ENCODE measurements at places on chromosomes 5 and 9.
A peak's percentile ranks its signal among the peaks of the same experiment; 100 is the strongest.

- DNase-seq: no peak
These were observed 88.4 kb upstream of the SH3PXD2B start for GRCh38 chr5:172542651-172543131.

GRCh38 chr9:110835404-110835803 is 166.8 kb downstream of the MUSK start:
- no peak for DNase-seq

DNA sequence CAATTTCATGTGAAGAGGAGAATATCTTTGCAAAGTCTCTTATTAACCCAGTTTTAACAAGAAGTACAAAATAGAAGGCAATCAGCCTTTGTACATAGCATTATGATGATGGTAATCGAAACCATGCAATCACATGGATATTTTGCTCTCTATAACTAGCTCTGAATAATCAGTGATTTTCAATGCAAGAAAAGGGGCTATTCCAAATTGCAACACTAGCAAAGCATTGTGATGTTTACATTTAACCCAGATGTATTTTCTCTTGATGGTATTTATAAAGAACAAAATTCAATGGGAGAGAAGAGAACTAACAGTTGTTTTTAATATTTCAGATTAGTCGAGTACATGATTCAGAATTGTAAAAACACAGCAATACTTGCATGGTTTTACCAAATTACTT is 437.5 kb upstream of the DMAC1 start:
- DNase-seq: no peak

- DNase-seq: no peak
These were observed 61.4 kb downstream of the ARHGEF28 start for GRCh38 chr5:73687357-73687756.

GRCh38 chr9:94952565-94953373 is 226.3 kb downstream of the AOPEP start:
- DNase-seq: no peak

GRCh38 chr9:15374825-15375224 is 47.9 kb upstream of the SNAPC3 start:
- DNase-seq: no peak

DNA sequence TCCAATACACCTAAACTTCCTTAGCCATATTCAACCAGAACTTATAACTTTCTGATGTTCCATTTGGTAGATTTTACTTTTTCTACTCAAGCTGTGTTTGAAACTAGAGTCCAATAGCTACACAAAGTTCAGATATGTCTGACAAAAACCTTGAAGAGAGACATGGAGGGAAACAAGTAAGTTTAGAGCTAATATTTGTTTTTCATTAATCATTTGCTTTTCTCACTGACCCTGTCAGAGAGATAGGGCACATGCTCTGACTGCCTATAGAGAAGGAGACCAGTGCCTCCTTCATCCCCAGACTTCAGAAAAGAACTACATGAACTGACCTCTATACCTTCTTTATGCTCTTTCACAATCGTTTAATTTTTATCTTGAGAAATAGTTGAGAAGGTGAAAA is 157.0 kb upstream of the PPP1R2B start:
- DNase-seq: no peak

DNA sequence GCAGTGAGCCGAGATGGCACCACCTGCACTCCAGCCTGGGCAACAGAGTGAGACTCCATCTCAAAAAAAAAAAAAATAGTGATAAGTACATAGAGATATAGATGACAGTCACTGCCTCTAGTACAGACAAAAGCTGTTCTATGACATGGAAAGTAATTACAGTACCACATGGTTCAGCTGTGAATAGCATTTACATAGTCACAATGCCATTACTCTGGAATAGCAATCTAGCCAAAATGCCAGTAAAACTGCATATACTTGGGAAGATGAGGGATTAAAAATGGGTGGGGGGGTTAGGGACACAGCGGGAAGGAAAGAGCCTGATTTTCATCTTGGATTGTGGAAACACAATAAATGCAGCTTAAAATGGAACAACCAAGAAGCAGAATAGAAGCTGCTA is 39.4 kb upstream of the CNOT6 start:
- DNase-seq: no peak

DNA sequence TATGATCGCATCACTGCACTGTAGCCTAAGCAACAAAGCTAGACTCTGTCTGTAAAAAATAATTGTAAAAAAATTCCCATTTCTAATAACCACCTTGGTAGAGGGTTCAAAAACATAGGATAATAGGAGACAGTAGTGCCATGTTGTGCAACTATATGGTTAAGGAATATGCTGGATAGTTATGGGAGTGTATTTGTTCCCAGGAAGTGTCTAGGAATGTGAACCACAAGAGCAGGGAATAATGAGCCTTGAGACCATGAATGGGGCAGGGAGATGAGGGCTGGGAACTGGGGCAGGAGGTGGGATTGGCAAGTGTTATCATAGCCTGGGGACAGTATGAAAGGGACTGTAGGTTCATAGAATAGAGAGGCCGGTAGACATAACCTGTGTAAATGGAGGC is 50.4 kb downstream of the RUSC2 start:
- DNase-seq: no peak

DNA sequence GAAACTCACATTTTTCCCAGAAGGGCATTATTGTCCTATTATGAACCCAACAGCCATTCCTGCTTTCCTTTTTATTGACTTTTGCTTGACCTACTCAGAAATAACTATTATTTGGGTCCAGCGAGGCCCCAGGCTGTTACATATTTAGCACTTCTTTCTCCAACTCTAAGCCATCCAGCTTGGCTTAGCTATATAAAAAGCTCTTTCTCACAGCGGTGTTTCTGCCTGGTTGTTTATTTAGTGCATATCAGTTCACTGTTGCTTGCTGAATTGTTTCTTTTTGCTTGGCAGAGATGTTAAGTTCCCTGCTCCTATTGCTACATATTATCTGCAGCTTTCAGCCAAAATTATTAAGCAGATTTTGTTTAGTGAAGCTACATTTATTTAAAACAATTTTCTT is 1156.8 kb upstream of the SEMA6A start:
- DNase-seq: no peak

DNA sequence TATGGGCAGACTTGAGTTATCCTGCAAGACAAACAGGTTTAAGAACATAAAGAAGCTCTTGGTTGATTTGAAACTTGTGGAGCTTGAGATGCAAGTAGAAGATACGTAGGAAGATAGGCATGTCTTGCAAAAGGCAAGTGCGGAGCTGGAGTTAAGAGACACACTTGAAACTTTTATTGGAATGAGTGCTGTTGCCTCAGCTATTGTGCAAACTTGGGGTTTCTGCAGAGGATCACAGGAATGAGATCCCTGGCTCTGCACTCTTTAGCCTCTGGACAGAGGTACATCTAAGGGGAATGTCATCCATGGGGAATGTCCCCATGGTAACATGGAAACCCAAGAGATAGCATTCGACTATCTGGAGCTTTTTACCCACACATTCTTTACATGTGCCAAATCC is 121.1 kb downstream of the ADCY2 start:
- no peak for DNase-seq

- no peak for DNase-seq
These were observed 340.5 kb downstream of the RAB3C start for GRCh38 chr5:58923355-58923754.

- peak; percentile 19 for DNase-seq
These were observed 98.8 kb upstream of the BASP1 start for GRCh38 chr5:17118631-17119030.

- DNase-seq: no peak
These were observed 25.7 kb upstream of the INSYN2B start for GRCh38 chr5:170006021-170006420.

DNA sequence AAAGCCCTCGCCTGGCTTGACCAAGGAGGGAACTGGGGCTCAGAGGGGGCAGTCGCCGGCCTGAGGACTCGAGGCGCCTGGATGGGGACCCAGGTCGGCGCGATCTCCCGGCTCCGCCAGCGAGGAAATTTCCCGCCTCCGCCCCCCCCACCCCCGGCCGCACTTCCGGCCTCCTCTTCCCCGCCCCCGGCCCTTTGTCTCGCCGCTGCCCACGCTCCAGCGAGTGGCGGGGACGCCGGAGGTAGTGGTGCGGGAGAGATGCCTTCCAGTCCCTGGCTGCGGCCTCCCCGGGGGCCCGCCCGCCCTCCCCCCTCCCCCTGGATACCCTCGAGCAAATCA is 448 bp upstream of the GPRIN1 start:
- DNase-seq: no peak

DNA sequence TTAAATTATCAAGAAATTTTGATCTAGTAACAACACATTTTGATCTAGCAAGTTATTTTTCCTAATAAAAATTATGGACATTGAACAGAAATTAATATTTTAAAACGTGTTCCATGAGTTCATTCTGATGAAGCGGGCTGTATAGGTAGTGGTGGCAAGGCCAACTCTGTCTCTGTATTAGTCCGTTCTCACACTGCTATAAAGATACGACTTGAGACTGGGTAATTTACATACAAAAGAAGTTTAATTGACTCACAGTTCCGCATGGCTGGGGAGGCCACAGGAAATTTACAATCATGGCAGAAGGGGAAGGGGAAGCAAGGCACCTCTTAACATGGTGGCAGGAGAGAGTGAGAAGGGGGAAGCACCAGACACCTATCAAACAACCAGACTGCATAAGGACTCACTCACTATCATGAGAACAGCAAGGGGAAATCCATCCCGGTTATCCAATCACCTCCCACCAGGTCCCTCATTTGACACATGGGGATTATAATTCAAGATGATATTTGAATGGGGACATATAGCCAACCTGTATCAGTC is 61.2 kb downstream of the TMEM232 start:
- DNase-seq: no peak

GRCh38 chr5:90399251-90399650 is 10.3 kb downstream of the CETN3 start:
- no peak for DNase-seq

DNA sequence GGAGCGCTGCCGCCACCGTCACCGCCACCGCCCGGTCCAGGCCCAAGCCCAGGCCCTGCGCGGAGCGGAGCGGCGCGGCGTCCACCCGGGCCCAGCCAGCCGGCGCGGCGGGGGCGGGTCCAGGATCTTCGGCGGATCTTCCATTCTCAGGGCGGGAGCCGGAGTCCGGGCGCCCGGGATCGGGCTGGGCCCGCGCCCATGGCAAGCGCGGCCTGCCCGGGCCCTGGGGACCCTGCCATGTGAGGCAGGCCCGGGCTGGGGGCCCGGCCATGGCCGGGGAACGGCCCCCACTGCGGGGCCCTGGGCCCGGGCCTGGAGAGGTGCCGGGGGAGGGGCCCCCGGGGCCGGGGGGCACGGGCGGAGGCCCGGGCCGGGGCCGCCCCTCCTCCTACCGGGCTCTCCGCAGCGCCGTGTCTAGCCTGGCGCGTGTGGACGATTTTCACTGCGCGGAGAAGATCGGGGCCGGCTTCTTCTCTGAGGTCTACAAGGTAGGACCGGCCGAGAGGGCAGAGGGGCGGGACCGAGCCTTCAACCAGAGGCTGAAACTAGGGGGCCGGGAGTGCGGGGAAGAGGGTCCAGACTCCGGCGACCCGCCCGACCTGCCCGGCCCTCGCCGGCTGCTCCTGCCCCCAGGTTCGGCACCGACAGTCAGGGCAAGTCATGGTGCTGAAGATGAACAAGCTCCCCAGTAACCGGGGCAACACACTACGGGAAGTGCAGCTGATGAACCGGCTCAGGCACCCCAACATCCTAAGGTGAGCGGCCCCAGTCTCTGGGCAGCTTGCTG is 482 bp downstream of the TESK1 start:
- peak; percentile 46 for DNase-seq

DNA sequence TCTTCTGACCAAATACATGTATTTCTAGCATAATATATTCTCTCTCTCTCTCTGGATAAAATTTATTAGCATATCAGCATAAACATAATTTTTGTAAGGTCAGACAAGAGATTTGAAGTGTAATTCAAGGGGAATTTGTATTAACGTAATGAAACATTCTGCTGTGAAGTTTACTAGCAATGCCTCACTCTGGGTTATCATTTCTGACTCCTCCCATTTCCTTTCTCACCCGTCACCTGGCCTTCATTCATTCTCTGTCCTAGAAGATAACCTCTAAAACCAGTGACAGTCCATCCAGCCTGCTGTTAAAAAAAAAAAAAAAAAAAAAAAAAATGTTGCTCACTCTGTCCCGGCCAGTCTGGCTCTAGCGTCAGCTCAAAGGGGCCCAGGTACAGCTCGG is 27.1 kb downstream of the GRAMD2B start:
- DNase-seq: no peak

DNA sequence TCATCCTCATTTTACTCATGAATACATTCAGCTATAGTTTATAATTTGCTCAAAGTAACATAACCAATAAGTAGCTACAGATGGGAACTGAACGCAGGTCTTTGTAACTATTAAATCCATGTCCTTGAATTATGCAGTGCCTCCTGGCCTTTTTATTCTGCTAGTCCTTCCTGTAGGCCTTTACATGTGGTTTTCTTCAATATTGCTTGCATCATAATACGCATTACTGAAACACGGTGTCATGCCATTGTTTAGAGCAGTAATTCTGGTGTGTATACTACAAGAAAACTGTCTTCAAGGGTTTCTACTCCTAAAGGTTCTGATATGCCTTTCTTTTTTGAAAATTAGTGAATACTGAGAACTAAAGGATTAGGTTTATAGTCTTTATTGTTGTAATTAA is 20.7 kb downstream of the CWC27 start:
- DNase-seq: no peak

GRCh38 chr5:107235167-107235566 is 435.6 kb downstream of the EFNA5 start:
- no peak for DNase-seq

DNA sequence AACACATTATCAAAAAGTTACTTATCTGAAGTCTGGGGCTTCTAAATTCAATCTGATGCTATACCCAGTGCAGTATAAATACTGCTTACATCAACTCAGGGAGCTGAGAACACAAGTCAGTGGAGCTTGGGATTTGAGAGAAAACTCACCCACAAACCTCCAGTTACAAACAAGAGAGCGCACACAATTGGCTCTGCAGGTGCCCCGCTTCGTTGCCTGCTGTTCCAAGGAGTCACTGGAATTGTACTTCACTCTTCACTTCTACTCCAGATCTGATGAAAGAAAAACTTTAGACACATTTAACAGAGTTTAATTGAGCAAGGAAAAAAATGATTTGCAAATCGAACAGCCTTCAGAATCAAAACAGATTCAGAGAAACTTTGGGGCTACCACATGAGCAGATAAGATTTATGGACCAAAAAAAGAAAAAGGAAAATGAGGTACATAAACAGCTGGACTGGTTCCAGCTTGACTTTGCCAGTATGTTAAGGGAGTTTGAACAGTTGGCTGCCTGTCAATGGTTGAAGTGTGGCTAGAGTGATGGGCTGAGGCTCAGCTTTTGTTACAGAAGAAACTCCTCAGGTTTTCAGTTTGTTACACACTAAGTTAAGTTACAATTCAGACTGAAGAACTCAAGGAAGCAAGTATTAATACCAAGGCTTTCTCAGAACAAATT is 156.6 kb downstream of the AOPEP start:
- DNase-seq: no peak

GRCh38 chr5:66841264-66841663 is 245.1 kb downstream of the MAST4 start:
- no peak for DNase-seq

GRCh38 chr9:3989915-3990314 is 310.0 kb downstream of the GLIS3 start:
- DNase-seq: no peak

DNA sequence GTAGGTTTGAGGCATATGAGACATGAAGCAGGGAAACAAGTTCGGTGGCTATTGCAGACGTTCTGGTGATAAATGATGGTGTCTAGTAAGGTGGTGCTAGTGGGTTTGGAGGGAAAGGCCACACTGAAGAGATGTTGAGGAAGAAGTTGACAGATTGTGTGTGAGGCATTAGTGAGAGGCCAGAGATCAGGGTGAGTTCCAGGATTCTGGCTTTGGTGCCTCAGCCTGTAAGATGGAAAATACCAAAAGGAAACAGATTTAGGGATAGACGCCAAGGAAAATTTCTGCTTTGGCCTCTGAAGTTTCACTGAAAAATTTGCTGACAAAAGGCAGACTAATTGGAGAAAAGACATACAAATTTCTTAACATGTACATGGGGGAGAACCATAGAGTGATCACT is 6.4 kb upstream of the PAIP1 start:
- DNase-seq: no peak
